ENCODE measurements at places on chromosomes 4 and X. TPM values are rescaled to one million over a fixed set of nuclear protein-coding genes. Genes with fewer than 3 reads are reported as not detected.

DNA sequence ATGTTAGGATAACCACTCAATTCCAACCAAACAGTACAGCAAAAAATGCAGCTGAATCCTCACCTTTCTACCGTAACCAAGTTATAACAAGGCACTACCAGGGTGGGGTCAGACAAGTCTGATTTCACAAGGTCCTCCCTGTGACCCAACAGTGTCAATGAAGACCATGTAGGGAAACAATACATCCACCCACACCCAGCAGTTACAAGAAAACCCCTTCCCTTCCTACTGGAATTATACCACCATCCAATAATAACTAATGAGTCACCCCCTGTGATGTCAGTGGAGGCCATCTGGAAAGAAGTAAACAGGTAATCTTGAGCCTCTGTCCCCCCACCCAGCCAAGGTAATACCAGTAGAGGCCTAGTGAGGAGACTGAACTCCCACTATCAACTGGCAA is 117.6 kb downstream of the FGF16 start:
- H3K27ac ChIP-seq = no peak overlapping the region
- H3K4me1 ChIP-seq = no peaks in the 10 kb centered on the region
- H3K27me3 ChIP-seq = no peaks in the 10 kb centered on the region
- DNase-seq = no peak
- no peaks in the 10 kb centered on the region for H3K36me3 ChIP-seq

FAM241A gene
- 4.9 TPM for total RNA-seq

DNA sequence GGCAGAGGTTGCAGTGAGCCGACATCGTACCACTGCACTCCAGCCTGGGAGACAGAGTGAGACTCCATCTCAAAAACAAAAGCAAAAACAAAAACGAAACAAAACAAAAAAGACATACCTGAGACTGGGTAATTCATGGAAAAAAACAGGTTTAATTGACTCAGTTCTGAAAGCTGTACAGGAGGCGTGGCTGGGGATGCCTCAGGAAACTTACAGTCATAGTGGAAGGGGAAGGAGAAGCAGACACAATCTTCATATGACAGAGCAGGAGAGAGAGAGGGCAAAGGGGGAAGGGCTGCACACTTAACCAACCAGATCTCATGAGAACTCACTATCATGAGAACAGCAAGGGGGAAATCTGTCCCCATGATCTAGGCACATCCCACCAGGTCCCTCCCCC is 229.5 kb downstream of the STK32B start:
- no peak overlapping the region for H3K4me3 ChIP-seq
- no peaks in the 10 kb centered on the region for H3K36me3 ChIP-seq
- H3K27me3 ChIP-seq = no peaks in the 10 kb centered on the region
- H3K27ac ChIP-seq = no peak overlapping the region
- no peak for DNase-seq

C4orf33 gene
- total RNA-seq = 5.0 TPM

- H3K27me3 ChIP-seq = no peaks in the 10 kb centered on the region
- H3K36me3 ChIP-seq = no peaks in the 10 kb centered on the region
- no peak overlapping the region for H3K27ac ChIP-seq
- DNase-seq = no peak
- H3K4me3 ChIP-seq = no peak overlapping the region
- H3K4me1 ChIP-seq = no peaks in the 10 kb centered on the region
Measured at GRCh38 chrX:43813898-43814297, 68.4 kb downstream of the MAOB start.

DNA sequence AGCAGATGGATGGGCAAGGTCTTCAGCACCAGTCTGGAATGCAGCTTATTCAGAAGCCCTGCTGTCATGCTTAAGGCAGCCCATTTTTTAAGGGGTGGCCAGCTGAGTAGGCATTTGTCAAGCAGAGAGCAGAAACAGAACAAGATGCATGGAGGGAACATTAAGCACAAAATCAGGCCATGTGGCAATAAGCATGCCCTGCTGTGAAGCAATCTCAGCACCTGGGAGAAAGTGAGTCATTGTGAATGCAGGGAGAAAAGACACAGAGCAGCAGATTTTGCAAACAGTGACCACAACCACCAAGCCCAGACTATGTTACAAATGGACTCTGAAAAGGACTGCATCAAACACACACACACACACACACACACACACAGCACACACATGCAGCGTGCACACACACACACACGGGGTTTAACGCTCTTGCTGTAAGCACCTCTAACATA is 94.1 kb upstream of the GALNT7 start:
- H3K27me3 ChIP-seq = no peaks in the 10 kb centered on the region
- no peaks in the 10 kb centered on the region for H3K4me1 ChIP-seq
- H3K27ac ChIP-seq = no peak overlapping the region
- H3K36me3 ChIP-seq = no peaks in the 10 kb centered on the region
- H3K4me3 ChIP-seq = no peak overlapping the region
- no peak for DNase-seq

SPON2 gene
- 23.2 TPM for total RNA-seq
